ENCODE measurements at places on chromosomes 16 and 17.

DNA sequence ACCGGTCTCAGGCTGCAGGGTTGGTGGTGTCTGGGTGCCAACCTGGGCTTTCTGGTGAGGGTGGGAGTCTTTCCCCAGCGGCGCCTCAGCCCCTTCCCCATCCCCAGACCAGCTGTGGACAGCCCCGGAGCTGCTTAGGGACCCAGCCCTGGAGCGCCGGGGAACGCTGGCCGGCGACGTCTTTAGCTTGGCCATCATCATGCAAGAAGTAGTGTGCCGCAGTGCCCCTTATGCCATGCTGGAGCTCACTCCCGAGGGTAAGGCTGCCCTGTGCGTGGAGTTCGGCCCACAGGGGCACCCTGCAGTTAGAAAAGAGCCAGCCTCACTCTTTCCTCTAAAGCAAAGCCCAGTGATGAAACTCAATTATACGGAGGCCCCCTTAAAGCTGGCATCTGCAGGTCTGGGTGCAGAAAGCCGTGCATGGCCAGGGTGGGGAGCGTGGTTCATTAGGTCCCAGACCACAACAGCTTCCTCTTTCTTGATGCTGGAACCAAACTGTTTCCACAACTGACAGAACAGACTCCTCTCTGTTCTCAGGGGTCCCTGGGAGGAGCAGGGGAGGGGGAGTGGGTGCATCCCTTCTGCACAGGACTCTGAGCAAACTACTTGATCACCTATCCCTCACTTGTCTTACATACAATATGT, 10.7 kb downstream of the GUCY2D start:
- DNase-seq = no peak

GRCh38 chr16:397736-398332, 835 bp downstream of the NME4 start:
- peak; percentile 88 for DNase-seq

GRCh38 chr16:12679660-12680272, 123.9 kb downstream of the CPPED1 start:
- DNase-seq = no peak

DNA sequence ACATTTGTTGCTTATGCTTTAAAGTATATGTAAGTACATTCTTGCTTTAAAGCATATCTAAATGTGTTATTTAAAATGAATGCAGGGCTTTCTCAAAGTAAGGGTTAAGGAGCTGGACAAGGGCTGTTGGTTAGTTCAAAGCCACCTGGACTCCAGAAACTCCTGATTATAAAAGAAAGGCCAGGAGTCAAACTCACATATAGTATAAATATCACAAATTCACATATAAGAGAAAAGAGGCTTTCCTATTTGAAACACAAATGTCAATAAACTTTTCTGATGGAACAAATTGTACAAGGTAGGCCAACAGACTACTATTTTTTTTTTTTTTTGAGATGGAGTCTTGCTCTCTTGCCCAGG, 84.5 kb upstream of the CORO6 start:
- DNase-seq = no peak

GRCh38 chr17:8420041-8420934, 15.4 kb upstream of the NDEL1 start:
- DNase-seq = no peak

DNA sequence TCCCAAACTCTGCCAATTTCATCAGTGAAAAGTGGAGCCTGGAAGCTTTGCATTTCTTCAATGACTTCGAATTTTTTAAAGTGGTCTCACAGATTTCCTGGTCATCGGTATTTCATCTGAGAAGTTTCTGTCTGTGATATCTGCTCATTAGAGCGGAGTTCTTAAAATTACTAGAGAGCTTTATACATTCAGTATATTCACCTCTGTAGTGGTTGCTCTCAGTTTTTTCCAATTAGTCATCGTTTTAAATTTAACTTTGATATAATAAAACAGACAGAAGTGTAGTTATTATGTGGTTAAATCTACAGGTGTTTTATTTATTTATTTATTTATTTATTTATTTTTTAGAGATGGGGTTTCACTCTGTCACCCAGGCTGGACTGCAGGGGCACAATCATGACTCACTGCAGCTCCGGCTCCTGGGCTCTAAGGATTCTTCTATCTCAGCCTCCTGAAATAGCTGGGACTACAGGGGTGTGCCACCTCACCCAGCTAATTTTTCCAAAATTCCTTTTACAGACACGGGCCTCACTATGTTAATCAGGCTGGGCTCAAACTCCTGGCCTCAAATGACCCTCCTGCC, 16.0 kb downstream of the ARHGAP17 start:
- no peak for DNase-seq

GRCh38 chr16:60041671-60042070, 1307.6 kb upstream of the GOT2 start:
- no peak for DNase-seq
